Right atrium auricular region (tissue), 2 donors: ENCODE measurements at places on chromosomes 11 and 22.

GRCh38 chr11:64759722-64760719, at the start of gene PYGM:
Gene PYGM (minus strand): TSS chr11:64759974. CDS start chr11:64759898, 76 bp downstream.
- peak; percentile 81 for DNase-seq

- no peak for DNase-seq
Measured at GRCh38 chr11:103850419-103851165, 185.8 kb upstream of the DDI1 start.

GRCh38 chr11:57440744-57441414, 14.0 kb upstream of the SLC43A3 start:
- no peak for DNase-seq

- DNase-seq: no peak
Measured at GRCh38 chr22:46761017-46761416, 1.4 kb upstream of the TBC1D22A start.

DNA sequence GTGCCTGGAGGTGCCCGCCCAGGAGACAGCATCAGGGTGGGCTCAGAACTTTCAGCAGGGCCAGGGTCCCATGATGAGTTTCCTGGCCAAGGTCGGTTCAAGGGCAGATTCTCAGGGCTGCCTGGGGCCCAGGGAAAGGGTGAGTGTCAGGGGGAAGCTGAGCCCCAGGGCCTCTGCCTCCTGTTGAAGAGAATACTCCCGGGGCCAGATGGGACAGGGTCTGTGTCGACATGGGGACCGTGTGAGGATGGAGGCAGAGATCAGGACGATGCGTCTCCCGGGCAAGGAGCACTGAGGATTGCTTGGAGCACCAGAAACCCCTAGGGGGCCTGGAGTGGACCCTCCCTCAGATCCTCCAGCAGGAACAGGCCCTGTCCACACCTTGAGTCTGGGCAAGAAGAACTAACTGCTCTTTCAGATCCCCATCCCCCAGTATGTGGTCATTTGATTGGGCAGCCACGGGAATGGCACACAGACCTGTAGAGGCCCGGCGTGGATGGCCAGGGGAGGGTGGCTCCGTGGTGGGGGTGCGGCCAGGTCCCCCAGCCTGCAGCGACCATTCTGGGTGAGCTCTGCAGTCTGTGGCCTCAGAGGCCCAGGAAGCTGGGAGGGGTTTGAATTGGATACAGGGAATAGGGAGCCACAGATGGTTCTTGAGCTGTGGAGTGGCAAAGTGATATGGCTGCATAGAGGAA, 1078.7 kb downstream of the BRD1 start:
- no peak for DNase-seq

DNA sequence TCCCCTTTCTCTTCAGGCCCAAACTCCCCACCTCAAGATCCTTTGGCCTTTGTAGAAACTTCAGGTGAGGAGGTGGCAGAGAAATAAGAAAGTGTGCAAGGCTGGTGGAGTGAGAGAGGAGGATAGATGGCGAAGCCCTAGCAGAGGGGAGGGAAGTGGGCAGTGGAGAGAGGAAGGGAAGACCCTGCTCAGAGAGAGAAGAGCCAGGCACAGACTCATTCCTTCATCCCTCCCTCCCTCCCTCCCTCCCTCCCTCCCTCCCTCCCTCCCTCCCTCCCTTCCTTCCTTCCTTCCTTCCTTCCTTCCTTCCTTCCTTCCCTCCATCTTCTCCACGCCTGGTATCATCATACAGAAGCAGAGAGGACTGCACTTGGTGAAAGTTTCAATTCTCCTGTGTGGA, 21.0 kb downstream of the RTN4RL2 start:
- DNase-seq: no peak

DNA sequence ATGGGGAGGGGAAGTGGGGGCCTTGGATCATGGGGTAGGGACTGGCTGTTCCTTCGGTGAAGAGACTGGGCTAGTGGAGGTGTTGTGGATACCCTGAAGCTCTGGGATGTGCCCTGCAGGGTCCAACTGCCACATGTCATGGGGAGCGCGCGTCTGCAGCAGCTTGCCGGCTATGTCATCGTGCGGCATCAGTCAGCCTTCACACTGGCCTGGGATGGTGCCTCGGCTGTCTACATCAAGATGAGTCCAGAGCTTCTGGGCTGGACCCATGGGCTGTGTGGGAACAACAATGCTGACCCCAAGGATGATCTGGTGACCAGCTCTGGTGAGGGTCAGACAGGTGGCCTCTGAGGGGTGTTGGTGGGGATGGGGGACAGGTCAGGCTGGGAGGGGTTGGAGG, 9.9 kb downstream of the OTOG start:
- no peak for DNase-seq

DNA sequence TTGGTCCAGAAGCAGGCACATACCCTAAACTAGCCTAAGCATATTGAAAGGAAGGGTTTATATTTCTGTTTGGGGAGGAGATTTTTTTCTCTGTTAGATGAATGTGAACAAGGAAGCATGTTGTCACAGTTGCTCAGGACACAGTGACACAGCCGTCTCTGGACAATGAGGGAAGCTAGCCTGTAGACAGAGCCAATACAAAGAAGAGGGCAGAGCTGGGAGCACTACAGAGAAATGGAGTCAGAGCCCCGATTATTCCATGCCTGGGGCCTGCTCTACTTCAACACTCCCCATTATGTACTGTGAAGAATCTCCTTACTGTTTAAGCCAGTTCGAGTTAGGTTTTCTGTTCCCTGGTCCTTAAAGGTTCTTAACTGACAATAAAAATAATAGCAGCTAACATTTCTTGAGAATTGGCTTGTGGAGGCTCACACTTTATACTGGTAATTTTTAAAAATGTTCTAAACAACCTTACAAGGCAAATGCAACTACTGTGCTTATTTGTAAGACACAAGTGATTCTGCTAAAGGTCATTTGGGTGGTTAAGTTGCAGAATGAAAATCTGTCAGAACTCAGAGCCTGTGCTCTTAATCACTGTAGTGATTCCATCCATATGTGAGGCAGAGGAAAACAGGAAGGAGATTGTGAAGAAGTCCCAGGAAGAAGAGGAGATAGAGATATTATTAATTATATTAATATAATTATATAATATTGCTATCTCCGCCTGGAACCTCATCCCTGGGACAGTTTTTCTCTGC, 58.8 kb upstream of the RRAS2 start:
- DNase-seq: no peak
